ENCODE measurements at places on chromosomes 5 and 9. TPM values are rescaled to one million over a fixed set of nuclear protein-coding genes. Genes with fewer than 3 reads are reported as not detected.

DNA sequence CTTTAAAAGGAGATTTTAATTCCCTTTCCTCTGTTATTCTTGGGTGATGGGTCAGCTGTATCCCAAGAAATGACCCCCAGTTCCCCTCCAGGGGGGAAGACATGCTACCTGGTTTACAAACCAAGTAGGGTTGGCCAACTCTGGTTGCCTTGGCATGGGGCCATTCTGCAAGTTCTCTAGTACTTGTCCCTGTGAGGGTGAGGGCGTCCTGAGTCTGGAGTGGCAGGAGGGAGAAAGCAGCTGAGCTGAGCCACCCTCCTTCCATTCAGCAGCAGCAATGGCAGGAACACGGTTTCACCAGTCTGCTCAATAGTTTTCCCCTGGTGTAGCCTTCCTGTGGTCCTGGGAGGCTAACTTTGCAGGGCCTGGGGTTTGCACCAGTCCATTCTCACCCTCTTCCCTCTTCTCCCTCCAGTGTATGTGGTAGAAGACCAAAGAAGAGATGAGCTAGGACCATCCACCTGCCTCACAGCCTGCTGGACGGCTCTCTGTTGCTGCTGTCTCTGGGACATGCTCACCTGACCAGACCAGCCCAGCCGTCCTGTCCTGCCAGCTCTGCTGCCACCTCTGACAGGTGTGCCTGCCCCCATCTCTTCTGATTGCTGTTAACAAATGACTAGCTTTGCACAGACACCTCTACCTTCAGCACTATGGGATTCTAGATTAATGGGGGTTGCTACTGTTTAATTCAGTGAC is 59.9 kb downstream of the PFDN1 start:
- peaks cover 26% of the 10 kb centered on the region for H3K4me1 ChIP-seq
- no peaks in the 10 kb centered on the region for H3K36me3 ChIP-seq
- no peak overlapping the region for H3K27ac ChIP-seq

The LRRC19 gene
- total RNA-seq: not detected

- H3K27ac ChIP-seq: no peak overlapping the region
- peak overlapping the region; percentile 2 for H3K4me3 ChIP-seq
- H3K27me3 ChIP-seq: no peaks in the 10 kb centered on the region
These were observed 132.1 kb downstream of the HSD17B3 start for GRCh38 chr9:96169901-96170300.

GRCh38 chr5:119031905-119032304 is 39.0 kb upstream of the DMXL1 start:
- no peak overlapping the region for H3K4me3 ChIP-seq
- H3K27me3 ChIP-seq: no peaks in the 10 kb centered on the region
- H3K36me3 ChIP-seq: no peaks in the 10 kb centered on the region
- no peak overlapping the region for H3K27ac ChIP-seq
- H3K4me1 ChIP-seq: peaks cover 21% of the 10 kb centered on the region
- DNase-seq: peak; percentile 13

The OR1J2 gene
- total RNA-seq: not detected

GRCh38 chr9:27791311-27791710 is 218.0 kb upstream of the C9orf72 start:
- H3K4me3 ChIP-seq: no peak overlapping the region
- H3K27ac ChIP-seq: no peak overlapping the region
- DNase-seq: no peak
- no peaks in the 10 kb centered on the region for H3K4me1 ChIP-seq
- 0 out of 2 replicates have a peak, but pooled peaks cover 3% of the 10 kb centered on the region for H3K36me3 ChIP-seq
- no peaks in the 10 kb centered on the region for H3K27me3 ChIP-seq

GRCh38 chr9:35682051-35682450 is 7.7 kb downstream of the TPM2 start:
- H3K36me3 ChIP-seq: peaks cover 26% of the 10 kb centered on the region
- peaks cover 10% of the 10 kb centered on the region for H3K4me1 ChIP-seq
- no peak for DNase-seq
- no peak overlapping the region for H3K4me3 ChIP-seq
- H3K27ac ChIP-seq: peak overlapping the region; percentile 80

DNA sequence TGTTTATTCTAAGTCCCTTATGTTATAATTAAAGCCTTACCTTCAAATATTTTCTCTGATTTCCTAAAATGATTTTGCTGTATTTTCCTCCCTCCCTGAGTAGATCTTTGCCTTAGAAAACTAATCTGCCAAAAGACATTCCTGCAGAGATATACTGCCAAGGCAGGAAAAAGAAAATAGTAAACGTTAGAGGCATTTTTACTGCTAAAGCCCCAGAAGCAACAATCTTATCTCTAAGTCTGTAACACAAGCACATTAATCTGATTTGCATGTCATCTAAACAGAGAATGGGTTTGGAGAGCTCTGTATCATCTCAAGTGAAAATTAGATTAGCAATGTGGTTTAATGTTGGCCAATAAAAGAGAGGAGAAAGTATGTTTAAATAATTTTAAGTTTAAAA is 847.7 kb downstream of the MAT2B start:
- H3K36me3 ChIP-seq: no peaks in the 10 kb centered on the region
- 0 out of 2 replicates have a peak, but pooled peaks cover 4% of the 10 kb centered on the region for H3K4me1 ChIP-seq
- DNase-seq: no peak
- H3K4me3 ChIP-seq: no peak overlapping the region
- no peaks in the 10 kb centered on the region for H3K27me3 ChIP-seq

- no peaks in the 10 kb centered on the region for H3K36me3 ChIP-seq
- H3K4me1 ChIP-seq: peaks cover 14% of the 10 kb centered on the region
- H3K27ac ChIP-seq: no peak overlapping the region
- DNase-seq: no peak
These were observed 26.1 kb upstream of the LARP1 start for GRCh38 chr5:154728939-154729588.

GRCh38 chr5:14086261-14086660 is 56.9 kb upstream of the TRIO start:
- H3K27me3 ChIP-seq: no peaks in the 10 kb centered on the region
- H3K27ac ChIP-seq: no peak overlapping the region
- H3K4me3 ChIP-seq: no peak overlapping the region

The ATP6V0E1 gene
- 75.0 TPM for total RNA-seq

GRCh38 chr9:83177747-83178146 is 114.8 kb upstream of the RASEF start:
- no peak overlapping the region for H3K4me3 ChIP-seq
- H3K27ac ChIP-seq: no peak overlapping the region
- no peaks in the 10 kb centered on the region for H3K27me3 ChIP-seq
- H3K4me1 ChIP-seq: no peaks in the 10 kb centered on the region
- no peaks in the 10 kb centered on the region for H3K36me3 ChIP-seq

DNA sequence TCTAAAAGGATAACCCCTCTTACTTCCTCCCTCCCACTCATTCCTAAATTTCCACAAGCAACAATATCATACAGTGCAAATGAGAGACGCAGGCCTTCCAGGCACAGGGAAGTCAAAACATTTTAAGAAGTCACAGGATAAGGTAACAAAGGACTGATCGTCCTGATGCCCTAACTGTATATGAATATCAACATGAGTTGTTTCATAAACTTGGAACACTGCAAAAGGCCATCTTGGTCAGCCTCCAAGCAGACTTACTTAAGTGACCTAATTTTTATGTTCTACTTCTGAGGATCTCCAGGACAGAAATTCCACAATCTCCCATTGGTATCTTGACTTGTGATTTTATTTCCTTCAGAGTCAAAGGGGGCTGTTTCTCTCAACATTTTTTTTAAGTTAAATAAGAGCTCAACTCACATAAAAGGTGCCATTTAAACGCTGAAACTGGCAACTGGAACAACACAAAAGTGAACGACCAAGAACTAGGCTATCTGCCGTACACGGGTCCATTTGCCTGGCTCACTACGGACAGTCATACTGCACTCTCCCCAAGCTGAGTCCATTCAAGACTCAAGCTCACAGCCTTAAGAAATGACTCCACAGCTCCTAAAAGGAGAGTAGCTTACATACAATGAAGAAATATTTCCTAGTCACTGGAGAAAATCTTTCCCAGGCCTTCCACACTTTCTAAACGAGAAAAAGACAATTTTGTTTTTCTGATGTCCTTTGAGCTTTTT is 71.3 kb downstream of the LHFPL2 start:
- no peak overlapping the region for H3K4me3 ChIP-seq
- no peak for DNase-seq
- no peak overlapping the region for H3K27ac ChIP-seq
- H3K36me3 ChIP-seq: no peaks in the 10 kb centered on the region
- no peaks in the 10 kb centered on the region for H3K4me1 ChIP-seq

DNA sequence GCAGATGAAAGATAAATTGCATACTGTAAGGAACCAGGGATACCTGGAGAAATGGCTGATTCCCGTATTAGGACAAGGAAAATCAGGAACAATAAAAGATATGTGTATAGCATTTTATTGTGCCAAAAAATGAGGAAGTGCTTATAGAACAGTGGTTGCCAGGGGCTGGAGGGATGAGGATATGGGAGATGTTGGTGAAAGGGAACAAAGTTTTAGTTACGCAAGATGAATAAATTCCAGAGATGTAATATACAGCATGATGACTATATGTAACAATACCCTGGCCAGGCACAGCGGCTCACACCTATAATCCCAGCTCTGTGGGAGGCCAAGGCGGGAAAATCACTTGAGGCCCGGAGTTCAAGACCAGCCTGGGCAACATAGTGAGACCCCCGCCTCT is 101.8 kb downstream of the CDK5RAP2 start:
- DNase-seq: no peak
- H3K4me1 ChIP-seq: peaks cover 3% of the 10 kb centered on the region
- H3K27me3 ChIP-seq: no peaks in the 10 kb centered on the region
- H3K27ac ChIP-seq: no peak overlapping the region
- H3K4me3 ChIP-seq: no peak overlapping the region
- H3K36me3 ChIP-seq: peaks cover 12% of the 10 kb centered on the region

- peaks cover 83% of the 10 kb centered on the region for H3K27me3 ChIP-seq
- peaks cover 35% of the 10 kb centered on the region for H3K4me1 ChIP-seq
- H3K36me3 ChIP-seq: no peaks in the 10 kb centered on the region
- no peak overlapping the region for H3K4me3 ChIP-seq
- no peak overlapping the region for H3K27ac ChIP-seq
These were observed 32.6 kb downstream of the PAX5 start for GRCh38 chr9:37001459-37001858.

The PCDHB16 gene
- total RNA-seq: 2.4 TPM

Measured in GM23338 (cell line).